ENCODE measurements at places on chromosomes 11 and 22.

DNA sequence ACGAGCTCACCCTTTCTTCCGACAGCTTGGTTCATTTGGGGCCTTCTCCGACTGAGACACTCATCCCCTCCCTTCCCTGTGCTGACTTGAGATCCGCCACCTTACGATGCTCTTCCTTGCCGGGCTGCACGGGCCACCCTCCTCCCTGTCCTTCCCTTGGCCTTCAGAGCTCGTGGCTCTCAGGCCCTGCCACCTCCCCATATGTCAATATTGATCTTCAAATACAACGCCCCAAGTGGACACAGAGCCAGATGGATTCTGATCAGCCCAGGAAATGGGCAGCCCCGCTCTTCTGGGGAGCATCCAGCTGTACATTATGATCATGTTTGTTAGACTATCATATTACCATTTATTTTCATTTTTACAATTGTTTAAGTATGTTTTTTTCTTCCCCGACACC lies 812.8 kb downstream of the TBC1D22A start:
- no peak for DNase-seq

GRCh38 chr22:32584650-32585049 lies 110.0 kb downstream of the FBXO7 start:
- DNase-seq = no peak

GRCh38 chr11:5276697-5277096 lies 7.0 kb upstream of the HBE1 start:
- no peak for DNase-seq

GRCh38 chr11:30342736-30343166 lies 19.8 kb downstream of the ARL14EP start:
- no peak for DNase-seq

- DNase-seq = no peak
Observed at GRCh38 chr11:126878913-126879482, 121.6 kb downstream of the KIRREL3 start.

DNA sequence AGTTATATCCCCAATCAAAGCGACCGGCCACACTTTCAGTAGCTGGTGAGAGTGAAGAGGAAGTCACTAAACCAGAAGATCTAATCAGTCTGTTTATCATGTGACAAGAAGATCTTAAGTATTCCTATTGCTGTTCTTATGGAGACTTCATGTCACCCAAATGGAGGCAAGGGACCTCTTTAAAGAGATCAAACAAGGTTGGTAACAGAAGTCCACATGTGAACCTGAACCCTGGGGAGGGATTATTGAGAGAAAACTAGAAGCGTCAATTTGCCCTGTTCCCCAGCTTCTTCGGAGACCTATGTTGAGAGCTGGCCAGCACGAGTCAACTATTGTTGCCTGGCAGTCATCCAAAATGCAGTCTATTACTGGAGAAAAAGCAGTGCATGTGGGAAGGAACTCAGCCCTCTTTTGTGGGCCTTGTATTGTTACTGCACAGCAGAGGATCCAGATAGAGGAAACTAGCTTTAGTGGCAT lies 76.9 kb upstream of the CTSC start:
- DNase-seq = no peak

- DNase-seq = no peak
Observed at GRCh38 chr22:37403267-37403960, 23.9 kb downstream of the ELFN2 start.

DNA sequence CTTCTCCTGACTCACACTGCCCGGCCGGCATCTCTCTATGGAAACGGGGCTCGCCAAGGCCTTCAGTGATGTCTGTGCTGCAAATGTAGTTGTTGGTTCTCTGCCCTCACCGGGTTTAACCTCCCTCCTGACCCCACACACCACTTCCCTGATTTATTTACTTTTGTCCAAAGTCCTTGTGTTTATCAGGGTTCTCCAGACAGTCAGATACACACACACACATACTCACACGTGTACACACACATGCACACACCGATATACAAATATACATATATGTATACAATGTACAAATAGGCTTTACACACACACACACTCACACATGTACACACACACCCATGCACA lies 647.0 kb downstream of the BRD1 start:
- no peak for DNase-seq

DNA sequence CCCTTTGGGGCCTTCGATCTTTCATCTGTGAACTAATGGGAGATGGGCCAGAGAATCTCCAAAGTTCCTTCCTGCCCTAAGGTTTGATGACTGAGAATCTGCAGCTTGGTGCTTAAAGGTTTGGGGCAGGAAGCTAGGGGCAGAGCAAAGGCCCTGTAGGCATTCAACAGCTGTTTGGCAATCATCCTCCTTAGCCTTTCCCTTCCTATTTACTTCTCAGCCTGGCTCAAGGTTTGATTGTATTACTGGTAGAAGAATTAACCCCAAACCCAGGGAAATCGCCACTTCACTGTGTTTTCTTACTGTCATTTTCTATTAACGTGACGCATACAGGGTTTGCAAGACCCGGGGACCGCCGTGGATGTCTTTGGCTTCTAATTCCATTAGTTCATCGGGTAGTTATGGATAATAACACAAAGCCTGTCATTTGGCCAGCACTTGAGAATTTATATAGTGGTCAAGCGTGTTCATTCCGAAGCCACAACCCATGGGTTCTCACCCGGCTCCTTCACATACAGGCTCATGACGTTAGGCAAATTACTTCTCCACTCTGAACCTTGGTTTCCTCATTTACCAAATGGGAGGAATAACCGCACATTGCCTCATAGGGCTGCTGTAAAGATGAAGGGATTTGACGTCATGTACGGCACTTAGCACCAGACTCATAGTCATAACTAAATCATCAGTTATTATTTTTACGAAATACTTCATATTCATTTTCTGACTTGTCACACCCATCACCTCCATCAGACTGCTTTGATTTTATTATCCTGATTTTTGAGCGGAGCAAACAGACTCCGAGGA lies 158.1 kb downstream of the FBXO7 start:
- DNase-seq = no peak

- no peak for DNase-seq
Observed at GRCh38 chr11:110367571-110367970, 62.2 kb upstream of the FDX1 start.

- DNase-seq = peak; percentile 66
Observed at GRCh38 chr11:64204464-64204989, 2.0 kb upstream of the FERMT3 start.

GRCh38 chr11:57761301-57762234 lies at the start of gene CTNND1:
CTNND1 (plus strand) TSS chr11:57761802; CDS start chr11:57791479, 29,677 bp downstream.
- DNase-seq = peak; percentile 91

DNA sequence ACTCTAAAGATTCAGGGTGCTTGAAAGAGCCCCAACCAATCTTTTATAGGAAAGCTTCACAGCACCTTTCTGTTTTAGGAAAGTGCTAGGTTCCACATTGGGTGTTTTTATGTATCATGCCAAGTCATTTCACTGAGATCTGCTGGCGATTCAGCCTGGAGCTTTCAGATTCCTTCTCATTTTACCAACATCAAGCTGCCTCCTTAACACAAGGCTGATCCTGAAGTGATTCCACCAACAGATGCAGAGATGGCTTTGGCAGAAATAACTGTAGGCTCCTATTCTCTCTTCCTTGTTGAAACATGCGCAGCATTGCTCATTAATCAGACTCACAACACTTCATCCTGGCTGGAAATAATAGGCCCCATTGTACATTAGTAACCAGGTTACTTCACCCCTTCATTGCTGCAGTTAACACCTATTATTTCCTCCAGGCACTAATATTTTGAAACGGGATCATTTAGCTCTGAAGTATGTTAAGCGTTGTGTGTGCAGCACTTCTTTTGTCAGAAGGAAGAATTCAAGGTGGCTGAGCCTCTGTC lies 89.0 kb downstream of the OPCML start:
- no peak for DNase-seq

DNA sequence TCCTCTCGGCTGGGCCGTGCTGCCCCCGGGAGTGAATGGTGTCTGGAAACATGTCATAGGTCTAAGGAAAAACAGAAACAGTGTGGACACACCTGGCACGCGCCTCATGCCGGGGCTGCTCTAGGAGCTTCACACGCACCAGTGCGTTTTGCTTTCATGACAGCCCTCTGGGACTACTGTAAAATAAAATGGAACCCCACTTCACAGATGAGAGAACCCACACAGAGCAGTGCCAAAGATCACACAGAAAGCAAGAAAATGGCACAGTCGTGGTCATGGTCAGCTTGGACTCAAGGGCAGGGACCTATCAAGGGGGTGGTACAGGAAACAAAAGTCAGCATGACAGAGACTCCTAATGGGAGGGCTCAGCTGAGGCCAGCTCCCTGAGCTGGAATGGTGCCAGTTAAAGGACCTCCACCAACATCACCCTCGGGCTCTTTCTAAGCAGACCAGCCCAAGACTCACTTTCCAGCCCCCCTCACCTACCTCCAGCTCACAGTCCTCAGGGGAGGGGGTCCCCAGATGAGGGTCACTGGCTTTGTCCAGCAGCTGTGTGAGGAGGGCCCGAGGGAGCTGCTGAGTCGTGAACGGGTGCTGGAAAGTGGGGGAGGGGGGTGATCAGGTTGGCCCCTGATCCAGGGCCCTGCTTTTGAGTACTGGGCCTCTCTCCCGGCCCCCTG lies 3.3 kb downstream of the MAP4K2 start:
- DNase-seq = no peak

- DNase-seq = no peak
Observed at GRCh38 chr22:45863981-45864751, 112.8 kb downstream of the WNT7B start.

DNA sequence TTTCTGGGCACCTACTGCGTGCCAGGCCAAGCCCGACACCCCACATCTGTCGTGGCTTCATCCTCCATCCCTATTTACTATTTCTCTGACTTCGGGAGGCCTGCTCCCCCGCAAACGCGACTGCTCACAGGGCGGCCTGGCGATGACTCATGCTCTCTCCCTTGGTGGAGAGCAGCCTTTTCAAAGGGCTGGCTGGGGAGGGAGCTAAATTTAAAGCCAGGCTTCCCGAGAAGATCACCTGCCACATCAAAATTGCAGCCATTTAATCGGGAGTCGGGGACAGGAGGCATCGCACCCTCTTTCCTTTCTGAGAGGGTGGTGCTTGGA lies 24.9 kb upstream of the SHISAL1 start:
- DNase-seq = no peak

DNA sequence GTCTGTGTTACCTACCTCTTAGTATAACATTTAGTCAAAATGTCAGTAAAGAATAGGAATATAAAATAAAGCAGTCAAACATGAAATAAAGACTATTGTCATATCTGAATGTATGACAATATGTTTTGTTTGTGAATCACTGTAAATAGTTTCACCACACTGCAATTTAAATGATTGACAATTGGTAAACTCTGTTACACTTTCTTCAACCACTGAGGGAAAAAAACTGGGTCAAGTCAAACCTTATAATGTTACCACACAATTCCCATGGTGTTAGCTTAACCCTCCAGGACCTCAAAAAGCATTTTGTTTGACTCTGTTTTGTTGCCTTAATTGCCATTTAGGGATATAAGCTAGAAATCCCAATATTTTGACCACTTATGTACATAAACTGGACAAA lies 10.5 kb upstream of the MMP13 start:
- no peak for DNase-seq

DNA sequence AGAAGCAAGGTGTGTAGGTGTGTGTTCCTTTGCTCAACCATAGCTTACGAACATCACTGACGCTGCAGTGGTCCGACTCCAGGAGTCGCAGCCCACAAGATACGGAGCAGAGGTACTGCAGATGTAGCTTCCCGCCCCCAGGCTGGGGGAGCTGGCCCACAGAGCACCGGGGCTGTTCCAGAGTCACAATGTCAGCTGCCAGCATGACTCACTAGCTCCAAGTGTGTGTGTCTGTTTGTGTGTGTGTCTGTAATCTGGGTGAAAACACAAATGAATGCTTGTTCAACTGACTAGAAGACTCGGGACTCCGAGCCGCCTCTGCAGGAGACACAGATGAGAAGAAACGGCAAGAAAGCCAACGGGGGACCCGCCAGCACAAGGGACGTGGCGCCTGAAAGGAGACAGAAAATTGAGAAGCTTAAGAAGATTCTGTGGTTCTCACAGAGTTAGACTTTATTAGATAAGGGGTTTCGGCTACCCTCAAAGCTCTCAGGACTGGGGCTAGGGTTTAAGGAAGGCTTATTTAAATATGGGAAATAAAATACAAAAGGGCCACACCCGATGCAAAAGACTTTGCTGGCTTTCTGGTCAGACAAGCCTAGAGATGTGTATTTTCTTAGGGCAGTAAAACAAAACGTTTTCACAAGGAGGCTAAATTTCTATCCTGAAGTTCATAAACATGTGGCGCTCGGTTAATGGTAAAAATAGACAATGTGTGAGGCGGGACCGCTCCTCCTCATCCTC lies 10.7 kb downstream of the VSIG10L2 start:
- no peak for DNase-seq

- DNase-seq = no peak
Observed at GRCh38 chr11:32400670-32401369, 34.5 kb downstream of the WT1 start.

GRCh38 chr11:94185416-94186084 lies 56.9 kb downstream of the PANX1 start:
- DNase-seq = no peak

GRCh38 chr11:11971906-11972547 lies 36.4 kb downstream of the DKK3 start:
- DNase-seq = no peak

DNA sequence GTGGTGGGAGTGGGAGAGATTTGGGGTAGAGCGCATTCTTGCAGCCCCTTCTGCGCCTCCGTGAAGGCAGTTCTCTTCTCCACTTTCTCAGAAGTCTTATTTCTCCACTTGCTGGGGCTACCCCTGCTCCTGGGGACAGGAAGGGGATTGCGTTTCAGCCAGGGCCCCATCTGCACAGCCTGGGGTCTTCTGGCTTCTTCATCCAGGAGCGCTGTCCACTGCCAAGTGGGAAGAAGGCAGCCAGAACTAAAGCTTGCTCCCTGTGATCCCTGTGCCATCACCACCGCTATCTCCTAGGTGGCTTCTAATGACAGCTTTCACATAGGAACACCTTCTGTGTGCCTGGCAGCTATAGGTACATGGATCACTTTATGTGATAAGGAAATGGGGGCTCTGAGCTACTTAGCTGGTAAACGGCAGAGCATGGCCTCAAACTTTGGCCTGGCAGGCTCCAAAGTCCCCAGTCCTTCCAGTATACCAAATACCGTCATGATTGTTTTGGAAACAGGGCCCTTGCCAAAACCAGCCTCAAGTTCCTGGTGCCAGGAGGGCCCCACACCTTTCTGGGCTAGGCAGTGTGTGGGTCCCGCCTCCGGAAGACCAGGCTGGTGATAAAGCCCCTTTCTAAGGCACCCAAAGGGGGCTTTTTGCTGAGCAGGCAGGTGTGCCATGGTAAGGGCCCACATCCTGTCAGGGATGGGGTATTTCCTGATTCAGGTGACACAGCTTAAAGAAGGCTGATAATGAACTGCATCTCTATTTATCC lies 60.4 kb upstream of the PAX6 start:
- DNase-seq = no peak

- no peak for DNase-seq
Observed at GRCh38 chr11:128803011-128803410, 64.1 kb downstream of the KCNJ1 start.
